HCEC 1CT (cell line): ENCODE measurements at places on chromosomes 2 and 18.

DNA sequence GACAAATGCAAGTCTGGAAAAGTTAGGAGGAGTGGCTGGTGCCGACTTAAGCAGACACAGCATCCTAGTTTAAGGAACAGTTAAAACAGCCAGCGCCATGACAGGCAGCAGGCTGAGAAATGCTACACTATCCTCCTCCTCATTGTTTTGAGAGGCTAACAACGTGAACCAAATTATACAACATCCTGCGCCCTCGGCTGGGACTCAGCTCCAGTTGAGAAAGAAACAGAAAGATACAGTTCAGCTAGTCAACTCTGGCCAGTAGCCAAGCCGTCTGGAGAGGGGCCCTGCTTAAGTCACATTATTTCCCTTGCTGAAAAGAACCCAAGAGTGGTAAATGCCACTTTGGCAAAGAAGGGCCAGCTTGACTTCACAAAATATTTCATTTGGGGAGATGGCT, 90.2 kb downstream of the BCL11A start:
- DNase-seq, result no peak

- DNase-seq, result peak; percentile 35
Observed at GRCh38 chr2:32678825-32679224, 51.0 kb downstream of the TTC27 start.

DNA sequence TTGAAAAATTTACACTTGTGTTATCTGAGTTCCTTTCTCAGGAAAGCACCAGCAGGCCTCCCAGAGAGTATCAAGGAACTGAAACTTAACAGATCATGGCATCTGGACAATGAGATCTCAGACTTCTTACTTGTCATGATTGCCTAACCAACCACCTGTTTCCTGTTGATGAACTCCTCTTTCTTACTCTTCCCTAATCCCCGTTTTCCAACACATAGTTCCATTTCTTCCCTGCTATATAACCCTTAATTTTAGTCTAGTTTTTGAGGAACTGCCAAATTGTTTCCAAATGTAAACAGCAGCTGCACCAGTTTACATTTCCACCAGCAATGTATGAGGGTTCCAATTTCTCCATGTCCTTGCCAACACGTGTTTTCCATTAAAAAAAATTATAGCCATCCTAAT, 6.1 kb upstream of the FAM171B start:
- peak; percentile 60 for DNase-seq

DNA sequence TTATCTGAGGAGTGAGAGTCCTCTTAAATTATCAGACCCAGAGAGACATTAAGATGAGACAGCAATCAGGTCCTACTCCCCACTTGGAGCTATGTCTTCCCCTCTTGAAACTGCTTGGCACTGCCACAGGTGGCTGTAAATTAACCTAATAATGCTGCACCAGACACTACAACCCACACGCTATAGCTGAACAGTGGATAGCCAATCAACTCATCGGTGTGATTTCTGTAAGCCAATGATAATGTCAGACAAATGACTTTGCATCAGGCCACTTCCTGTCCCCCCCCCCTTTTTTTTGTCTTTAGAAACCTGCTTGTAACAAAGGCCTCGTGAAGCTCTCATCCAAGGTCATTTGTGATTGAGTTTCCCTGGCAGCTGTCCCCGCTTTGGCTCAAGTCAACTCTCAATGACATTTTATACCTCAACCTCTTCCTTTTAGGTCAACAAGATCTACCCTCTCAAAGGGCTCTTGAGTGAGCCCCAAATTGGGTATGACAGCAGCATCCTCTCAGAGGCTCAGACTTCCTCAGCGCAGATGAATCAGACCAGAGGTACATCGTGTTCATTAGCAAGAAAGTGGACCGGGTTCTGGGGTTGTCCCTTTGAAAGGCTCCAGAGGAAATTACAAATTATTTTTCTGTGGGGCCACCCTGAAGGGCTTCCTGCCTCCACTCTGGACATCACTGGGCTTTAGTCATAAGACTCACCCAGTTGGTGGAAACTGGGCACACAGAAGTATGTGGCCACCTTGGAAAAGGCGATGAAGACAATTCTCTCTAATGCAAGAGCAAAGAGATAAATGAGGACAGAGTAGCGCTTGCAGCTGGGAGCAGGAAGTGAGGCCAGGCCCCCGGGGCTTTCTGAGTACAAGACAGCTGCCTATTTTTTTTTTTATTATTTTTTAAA, 73.6 kb downstream of the COPS8 start:
- no peak for DNase-seq

DNA sequence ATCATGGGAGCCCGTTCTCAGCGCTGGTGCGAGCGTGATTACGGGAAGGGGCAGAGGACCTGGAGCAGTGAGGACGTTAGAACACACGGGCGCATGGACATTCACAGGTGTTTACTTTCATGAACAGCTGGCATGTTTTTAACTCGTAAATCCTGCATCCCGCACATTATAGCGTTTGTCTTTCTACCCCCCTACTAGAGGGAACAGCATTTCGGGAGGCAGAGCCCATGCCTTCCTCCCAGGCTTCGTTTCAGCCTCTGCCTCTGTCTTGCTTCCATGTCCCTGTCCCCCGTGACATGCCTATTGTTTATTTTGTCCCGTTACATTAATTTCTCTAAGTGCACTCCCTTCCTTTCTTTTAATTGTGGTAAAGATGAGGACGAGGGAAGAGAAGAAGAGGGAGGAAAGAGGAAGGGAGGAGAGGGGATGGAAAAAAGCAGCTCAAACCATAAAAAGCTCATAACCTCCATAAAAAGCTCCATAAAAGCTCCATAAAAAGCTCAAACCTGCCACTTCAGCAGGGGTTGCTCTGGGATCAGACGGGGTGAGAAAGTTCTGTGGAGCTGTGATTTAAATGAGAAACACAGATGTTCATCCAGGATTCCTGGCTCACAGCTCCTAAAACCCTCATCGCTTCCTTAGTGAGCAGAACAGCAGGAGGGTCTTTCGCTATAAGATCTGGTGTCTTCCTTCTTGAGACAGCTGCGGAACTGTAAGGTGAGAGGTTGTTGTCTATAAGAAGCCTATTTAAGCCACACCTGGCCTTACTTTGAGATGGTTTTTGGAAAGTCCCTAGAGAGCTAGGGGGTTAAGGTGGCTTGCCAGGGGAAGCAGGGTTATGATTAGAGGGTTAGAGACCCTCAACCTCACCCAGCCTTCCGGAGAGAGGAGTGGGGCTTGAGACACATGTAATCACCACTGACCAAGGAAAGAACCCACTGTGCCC, 66.6 kb upstream of the SNTG2 start:
- DNase-seq, result no peak

- peak; percentile 15 for DNase-seq
Observed at GRCh38 chr2:155377266-155377680, 678.8 kb downstream of the KCNJ3 start.

GRCh38 chr2:75607988-75608683, 38.4 kb upstream of the MRPL19 start:
- DNase-seq, result peak; percentile 40

- DNase-seq, result no peak
Observed at GRCh38 chr18:28167835-28168349, 9.0 kb downstream of the CDH2 start.

GRCh38 chr2:84700006-84700405, 180.9 kb downstream of the TRABD2A start:
- DNase-seq, result peak; percentile 5

DNA sequence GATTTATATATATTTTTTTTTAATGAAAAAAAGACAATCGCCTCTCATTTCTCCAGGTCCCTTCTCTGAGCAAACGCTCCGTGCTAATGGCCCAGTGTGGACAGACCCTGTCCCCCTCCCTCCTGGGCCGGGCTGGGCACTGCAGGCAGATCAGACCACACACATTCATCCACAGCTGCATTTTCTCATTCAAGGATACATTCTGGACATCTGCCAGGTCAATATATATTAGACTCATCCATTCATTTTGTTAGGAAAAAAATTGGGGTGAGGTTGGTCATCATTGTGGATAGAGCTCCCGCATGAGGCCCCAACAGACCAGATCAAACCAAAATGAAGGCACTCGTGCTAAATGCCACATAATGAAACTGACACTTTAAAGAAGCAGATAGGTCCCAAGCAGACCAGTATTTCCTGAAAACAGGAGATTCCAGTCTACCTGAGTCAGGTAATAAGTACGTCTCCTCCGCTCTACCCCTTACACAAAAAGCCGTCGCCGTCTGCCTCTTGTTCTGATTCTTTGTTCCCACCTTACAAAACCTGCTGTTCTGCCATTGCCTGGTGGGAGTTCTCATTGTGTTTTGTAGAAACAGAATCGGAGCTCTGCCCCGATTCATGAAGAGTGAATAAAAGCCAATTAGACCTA, 15.4 kb upstream of the OTOS start:
- DNase-seq, result no peak

DNA sequence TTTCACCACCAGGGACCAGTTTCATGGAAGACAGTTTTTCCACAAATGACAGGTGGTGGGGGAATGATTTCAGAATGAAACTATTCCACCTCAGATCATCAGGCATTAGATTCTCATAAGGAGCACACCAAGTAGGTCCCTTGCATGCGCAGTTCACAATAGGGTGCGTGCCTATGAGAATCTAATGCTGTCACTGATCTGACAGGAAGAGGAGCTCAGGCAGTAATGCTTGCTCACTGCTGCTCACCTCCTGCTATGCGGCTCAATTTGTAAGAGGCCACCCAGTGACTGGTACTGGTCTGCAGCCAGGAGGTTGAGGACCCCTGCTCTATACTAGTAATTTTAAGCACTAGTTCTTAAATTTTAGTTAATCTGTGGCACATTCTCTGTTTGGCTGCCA, 107.8 kb downstream of the IKZF2 start:
- DNase-seq, result no peak

- no peak for DNase-seq
Observed at GRCh38 chr2:14401873-14402272, 230.6 kb upstream of the LRATD1 start.

DNA sequence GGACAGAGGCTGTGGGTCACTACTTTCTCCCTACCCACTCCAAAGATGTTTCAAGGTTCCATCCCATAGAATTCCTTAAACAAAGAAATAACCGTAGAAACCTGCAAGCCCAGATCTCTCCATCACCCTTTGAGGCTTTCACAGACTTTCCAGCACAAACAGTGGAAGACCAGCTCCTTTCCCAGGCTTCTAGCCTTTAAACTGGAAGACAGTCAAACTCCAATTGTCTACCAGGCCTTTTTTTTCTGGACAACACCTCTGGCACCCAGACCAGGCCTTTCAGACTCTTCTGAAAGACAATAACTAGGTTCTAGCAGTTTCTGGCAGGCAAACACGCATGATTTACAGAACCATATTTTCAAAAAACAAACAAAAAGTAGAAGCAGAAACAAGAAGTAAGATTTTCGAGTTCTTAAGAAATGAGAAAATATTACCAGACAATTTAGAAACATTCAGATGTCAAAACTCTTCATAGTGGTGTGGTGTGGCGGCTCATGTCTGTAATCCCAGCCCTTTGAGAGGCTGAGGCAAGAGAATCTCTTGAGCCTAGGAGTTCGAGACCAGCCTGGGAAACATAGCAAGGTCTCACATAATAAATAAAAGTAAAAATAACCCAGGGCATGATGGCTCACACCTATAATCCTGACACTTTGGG, 106.8 kb upstream of the MSH2 start:
- DNase-seq, result no peak

- no peak for DNase-seq
Observed at GRCh38 chr2:24926602-24927252, 6.7 kb upstream of the ADCY3 start.

DNA sequence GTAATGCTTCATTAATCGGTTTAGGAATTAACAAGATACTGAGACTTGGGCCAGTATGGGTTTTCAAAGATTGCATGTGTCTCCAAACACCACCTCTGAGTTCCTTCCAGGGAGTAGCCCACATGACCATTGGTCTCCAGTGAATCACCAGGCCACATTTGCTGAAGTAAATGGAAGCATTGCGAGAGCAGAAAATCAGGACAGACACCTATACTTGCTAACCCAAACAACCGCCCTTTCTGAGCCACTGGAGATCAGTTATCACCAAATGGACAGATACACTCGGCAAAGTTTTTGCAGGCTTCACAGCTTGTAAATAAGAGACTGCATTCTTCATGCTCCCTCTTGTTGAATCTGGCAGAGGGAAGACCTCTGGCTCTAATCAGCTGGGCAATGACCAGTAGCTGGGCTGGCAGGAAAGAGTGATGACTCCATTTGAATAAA, 40.9 kb downstream of the GATA6 start:
- no peak for DNase-seq

- peak; percentile 66 for DNase-seq
Observed at GRCh38 chr18:26082475-26082874, 7.9 kb downstream of the SS18 start.

GRCh38 chr2:138365581-138365980, 136.0 kb upstream of the SPOPL start:
- no peak for DNase-seq

- no peak for DNase-seq
Observed at GRCh38 chr2:153387203-153387602, 91.4 kb downstream of the RPRM start.

GRCh38 chr2:47065771-47066380, 89.2 kb downstream of the STPG4 start:
- peak; percentile 98 for DNase-seq

DNA sequence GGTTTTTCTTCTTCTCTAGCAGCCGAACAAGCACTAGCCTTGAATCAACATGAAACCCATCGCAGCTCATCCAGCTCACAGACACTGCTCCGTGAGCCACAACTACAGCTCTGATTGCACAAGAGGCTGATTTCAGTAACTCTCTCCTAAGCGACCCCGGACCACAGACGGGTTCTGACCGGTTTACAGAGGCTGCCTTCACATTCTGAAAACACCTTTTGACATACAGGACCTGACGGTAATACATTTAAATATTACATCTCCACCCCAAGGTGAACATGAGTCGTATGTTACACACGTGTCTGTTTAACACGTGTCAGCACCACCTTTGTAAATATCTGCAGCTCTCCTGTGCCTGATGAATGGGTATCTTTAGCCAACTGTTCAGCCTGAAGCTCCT, 120.7 kb downstream of the TMEM18 start:
- no peak for DNase-seq

GRCh38 chr2:17813010-17813741, 3.1 kb upstream of the MSGN1 start:
- no peak for DNase-seq

DNA sequence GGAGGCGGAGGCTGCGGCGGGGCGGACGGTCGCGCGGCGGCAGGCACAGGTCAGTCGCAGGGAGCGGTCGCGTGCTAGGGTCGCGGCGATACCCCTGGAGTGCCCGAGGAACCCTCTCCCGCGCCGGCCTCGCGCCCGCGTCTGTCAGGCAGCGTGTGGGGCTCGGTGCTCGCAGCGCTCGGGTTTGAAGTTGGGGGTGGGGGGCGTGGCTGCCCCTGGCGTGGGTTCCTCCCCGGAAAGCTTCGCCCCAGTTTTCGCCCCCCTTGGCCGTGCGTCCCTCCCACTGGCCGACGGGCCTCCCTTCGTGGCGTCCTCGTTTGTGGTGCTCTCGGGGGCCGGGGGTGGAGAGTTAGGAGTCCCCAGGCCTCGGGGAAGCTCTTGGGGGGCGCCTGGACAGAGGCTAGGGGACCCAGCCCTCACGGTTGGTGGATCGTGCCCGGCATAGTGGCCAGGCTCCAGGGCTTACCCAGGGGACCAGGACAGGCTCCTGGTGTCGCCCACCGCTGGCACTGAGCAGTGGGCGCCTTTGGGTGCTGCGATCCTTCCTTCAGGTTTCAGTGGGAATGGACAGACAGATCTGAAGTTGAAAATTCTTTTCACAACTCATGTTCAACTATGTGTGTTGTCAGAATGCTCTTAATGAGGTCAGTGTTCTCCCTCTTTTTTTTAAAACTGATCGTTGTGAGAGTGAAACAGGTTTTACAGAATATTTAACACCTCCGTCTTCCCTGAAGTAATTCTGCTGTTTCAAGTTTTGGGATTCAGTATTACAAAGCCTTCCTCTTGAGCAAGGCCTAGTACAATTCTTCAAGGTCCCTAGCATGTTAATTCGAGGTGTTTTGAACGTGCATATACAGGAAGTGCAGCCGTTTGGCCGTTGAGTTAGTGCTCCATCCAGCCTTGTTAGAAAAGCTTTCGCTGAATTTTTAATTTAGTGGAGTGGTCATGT, 604 bp downstream of the RALBP1 start:
- peak; percentile 54 for DNase-seq
